Iris pigment epithelial cell (primary cell): ENCODE measurements at places on chromosomes 12 and 14.

DNA sequence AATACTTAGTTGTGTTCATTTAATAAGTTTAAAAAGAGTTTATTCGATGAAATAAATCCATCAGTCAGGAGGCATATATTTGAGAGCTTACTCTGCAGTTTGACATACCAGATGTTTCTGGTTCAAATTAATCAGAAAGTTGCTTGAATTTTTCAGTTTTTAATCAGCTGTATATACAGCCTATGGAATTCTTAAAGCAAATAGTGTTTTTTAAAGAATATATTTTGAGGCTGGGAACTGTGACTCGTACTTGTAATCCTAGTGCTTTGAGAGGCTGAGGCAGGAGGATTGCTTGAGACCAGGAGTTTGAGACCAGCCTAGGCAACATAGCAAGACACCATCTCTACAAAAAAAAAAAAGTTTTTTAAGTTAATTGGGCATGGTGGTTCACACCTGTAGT, 112.1 kb downstream of the MON2 start:
- no peak for DNase-seq

GRCh38 chr14:20440465-20440864, 4.5 kb upstream of the KLHL33 start:
- no peak for DNase-seq

- peak; percentile 20 for DNase-seq
Observed at GRCh38 chr12:81797100-81797499, 38.0 kb upstream of the PPFIA2 start.

DNA sequence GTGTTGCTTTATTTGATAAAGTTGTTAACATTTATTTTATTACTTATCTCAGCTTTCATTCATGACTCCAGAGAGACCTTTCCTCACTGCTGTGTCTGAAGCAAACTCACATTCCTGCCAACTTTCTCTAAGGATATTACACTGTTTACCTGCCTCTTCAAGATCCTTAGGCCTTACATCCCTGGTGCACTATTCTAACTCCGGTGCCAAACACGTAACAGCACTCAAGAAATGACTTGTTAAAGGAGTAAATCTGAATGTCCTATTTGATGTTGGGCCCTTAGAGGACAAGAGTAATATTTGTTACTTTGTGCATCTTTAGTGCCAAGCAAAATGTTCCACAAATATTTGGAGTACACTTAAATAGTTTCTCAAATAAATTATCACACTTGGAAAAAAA, 324.1 kb upstream of the FLRT2 start:
- DNase-seq = no peak

- no peak for DNase-seq
Observed at GRCh38 chr14:81535396-81536164, 1.9 kb upstream of the SEL1L start.

- DNase-seq = no peak
Observed at GRCh38 chr14:85040046-85040685, 489.8 kb upstream of the FLRT2 start.

GRCh38 chr12:98954506-98954905, 309.4 kb downstream of the APAF1 start:
- DNase-seq = no peak

DNA sequence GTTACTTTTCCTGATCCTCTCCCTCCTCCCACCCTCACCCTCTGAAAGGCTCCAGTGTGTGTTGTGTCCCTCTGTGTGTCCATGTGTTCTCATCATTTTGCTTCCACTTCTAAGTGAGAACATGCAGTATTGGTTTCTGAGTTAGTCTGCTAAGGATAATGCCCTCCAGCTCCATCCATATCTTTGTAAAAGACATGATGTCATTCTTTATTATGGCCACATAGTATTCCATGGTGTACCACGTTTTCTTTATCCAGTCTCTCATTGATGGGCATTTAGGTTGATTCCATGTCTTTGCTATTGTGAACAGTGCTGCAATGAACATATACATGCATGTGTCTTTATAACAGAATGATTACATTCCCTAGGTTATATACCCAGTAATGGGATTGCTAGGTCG, 51.9 kb upstream of the BBS10 start:
- no peak for DNase-seq

DNA sequence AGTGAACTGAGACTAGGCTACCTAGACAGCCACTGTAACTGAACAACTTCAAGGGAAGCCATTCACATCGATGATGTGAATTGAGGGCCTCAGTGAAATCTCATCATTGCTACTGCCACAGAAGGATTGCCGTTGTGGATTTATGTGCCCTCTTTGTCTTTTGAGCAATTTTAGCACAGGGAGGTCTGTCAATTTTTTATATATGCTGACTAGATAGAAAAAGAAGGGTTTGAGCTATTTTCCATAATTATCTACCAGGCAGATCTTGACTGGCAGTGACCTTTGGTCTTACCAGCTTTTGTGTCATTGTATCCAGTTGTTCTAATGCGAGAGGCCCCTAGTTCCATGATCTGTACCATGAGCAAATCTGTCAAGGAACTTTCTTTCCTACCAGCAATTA, 179.4 kb downstream of the ERC1 start:
- no peak for DNase-seq

- peak; percentile 68 for DNase-seq
Observed at GRCh38 chr12:12983420-12984035, 16.5 kb downstream of the HEBP1 start.

DNA sequence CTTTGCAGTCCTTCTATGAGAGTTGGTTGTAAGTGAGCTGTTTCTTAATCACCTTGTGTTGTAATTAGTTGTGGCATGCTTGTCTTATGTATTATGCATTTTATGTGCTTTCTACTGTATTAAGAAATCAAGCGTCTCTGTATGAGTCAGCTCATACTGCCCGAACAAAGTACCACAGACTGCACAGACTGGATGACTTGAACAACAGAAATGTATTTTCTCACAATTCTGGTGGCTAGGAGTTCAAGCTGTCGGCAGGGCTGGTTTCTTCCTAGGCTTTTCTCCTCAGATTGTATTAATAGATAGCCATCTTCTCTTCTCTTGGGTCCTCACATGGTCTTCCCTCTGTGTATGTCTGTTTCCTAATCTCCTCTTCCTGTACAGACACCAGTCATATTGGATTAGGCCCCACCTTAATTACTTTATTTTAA, 77.7 kb downstream of the FLRT2 start:
- peak; percentile 95 for DNase-seq

GRCh38 chr12:2414810-2415567, 362.2 kb downstream of the CACNA1C start:
- no peak for DNase-seq

- DNase-seq = peak; percentile 31
Observed at GRCh38 chr14:23539248-23540140, 12.1 kb downstream of the ZFHX2 start.

- DNase-seq = no peak
Observed at GRCh38 chr14:103687712-103688111, 27.5 kb downstream of the XRCC3 start.

GRCh38 chr14:56208520-56208919, 90.3 kb downstream of the PELI2 start:
- DNase-seq = no peak

GRCh38 chr12:62438098-62438692, 28.4 kb upstream of the MON2 start:
- DNase-seq = peak; percentile 53

DNA sequence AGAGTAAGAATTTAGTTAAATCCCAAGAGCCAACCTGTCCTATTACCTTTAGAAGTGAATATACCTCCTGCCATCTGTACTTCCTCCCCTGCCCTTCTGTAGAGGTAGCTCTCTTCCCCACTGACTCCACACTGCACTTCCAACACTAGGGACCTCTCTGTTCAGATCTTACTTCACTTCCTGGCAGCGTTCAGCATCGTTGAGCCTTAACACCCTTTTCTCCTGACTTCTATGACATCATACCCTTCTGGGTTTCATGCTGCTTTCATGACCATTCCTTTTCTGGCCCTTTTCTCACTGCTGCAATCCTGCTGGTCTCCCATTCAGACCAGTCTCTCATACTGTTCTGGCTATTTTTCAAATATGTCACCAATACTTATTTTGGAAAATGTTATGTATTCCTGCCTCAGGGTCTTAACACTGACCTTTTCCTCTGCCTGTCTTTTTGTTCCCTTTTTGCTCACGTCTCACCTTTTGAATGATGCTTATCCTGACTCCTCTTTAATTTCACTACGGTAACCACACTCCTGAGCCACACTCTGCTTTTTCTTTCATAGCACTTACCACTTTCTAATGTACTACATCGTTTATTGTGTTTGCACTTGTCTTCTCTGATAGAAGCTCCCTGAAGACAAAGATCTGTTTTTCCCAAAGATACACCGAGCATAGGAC, 67.6 kb downstream of the PLEKHA5 start:
- DNase-seq = peak; percentile 31
